Endothelial cell (in vitro differentiated cells): ENCODE measurements at places on chromosomes 16 and 17.
A peak's percentile ranks its signal among the peaks of the same experiment; 100 is the strongest.

- DNase-seq = no peak
These were observed 9.0 kb upstream of the TBC1D3B start for GRCh38 chr17:36185416-36185815.

DNA sequence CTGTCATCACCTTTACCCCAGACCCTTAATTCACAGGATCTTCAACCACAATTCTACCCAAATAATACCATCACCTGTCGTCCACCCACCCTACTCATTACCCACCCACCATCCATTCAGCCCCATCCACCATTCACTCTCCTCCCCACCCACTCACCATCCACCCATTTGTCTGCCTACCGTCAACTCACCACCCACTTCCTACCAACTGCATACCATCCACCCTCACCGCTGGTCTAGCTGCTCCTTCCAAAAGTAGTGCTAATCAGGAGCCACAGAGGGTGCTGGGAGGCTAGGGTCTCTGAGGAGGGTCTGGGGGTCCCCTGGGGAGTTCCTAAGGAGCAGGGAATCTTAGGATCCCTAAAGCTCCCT, 12.0 kb upstream of the IGFBP4 start:
- DNase-seq = no peak

DNA sequence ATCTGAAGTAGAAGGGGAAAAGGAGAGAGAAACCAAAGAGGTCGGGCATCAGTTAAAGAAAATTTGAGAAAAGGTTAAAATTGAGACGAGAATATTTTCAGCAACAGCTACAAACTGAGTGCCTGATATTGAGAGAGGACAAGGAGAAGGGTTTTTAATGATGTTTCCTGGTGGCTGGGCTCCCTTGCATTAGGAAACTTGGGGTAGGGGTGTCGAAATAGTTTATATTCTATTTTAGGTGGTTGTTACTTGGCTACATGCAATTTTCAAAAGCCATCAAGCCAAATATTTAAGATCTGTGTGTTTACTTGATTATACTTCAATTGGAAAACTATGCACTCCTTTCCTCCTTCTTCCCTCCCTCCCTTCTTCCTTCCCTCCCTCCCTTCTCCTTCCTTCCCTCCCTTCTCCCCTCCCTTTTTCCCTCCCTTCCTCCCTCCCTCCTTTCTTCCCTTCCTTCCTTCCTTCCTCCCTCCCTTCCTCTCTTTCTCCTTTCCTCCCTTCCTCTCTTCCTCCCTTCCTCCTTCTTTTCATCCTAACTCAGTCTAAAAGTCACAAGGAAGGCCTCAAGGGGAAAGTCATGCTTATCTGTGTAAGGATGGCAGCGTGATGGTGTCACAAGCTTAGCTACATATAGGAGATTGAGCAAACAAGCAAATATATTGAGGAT, 1.8 kb upstream of the APOH start:
- no peak for DNase-seq

GRCh38 chr17:1289695-1290094, 10.2 kb downstream of the TRARG1 start:
- no peak for DNase-seq

GRCh38 chr16:53692146-53692545, 11.5 kb downstream of the RPGRIP1L start:
- DNase-seq = peak; percentile 30

DNA sequence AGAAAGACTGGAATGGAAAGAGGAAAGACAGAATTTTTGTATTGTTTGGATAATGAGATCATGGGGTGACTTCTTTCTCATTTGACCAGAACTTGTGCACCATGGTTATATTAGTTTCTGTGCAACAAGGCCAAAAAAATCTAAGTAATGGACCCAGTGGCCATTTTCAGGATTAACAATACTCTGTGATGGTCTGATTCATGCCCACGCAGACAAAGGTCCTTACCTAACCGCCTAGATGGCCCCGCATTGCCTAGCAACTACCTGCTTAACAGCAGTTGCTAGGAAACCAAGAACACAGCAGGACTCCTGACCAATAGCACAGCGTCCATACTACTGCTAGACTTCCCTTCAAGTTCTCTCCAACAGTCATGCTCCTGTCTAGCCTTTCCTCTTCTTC, 22.4 kb downstream of the MIS12 start:
- no peak for DNase-seq

- DNase-seq = no peak
These were observed 2.4 kb upstream of the C16orf54 start for GRCh38 chr16:29747947-29748759.

- DNase-seq = no peak
These were observed 45.0 kb upstream of the ARHGAP44 start for GRCh38 chr17:12744298-12744697.

- DNase-seq = no peak
These were observed 67.7 kb downstream of the NDEL1 start for GRCh38 chr17:8503368-8503767.

GRCh38 chr16:48608871-48609651, 919 bp downstream of the N4BP1 start:
- no peak for DNase-seq

DNA sequence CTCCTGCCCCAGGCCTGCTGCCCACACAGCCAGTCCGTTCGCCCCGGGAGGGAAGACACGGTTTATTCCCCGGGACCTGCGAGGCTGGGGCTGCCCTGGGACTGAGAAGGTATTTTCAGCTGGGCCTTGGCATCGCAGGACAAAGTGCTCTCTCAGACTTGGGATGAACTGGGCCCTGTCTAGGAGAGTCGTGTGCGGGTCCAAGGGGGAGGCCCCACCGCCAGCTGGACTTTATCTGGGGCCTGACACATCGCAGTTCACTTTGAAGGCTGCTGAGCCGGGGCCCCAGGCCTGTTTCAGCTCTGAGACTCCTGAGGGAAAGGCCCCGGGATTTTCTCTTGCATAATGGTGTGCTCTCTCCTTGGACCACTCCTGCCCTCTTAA, 6.8 kb downstream of the CRISPLD2 start:
- no peak for DNase-seq

DNA sequence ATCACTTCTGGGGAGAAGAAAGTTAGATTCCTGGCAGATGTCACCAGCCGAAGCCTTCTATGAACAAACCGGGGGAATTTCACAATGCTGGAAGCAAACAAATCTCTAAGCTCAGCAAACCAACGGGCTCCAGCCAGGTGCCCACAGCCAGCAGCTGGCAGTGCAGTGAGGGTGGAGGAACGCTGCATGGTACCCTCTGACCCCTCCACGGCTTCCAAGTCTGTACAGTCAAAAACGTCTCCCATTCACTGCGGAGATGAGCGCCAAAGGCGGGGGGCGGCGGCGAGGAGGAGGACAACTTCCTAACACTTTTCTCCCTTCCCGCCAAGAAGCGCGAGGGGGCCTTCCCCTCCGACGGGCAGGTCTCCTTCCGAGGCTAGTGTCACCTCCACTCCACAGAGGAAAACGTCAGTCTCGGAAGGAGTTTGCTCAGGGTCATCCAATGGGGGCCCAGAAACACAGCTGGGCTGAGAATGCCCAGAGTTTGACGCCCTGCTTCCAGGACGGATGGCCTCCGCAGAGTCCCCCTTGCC, 924 bp downstream of the ZNF598 start:
- no peak for DNase-seq

DNA sequence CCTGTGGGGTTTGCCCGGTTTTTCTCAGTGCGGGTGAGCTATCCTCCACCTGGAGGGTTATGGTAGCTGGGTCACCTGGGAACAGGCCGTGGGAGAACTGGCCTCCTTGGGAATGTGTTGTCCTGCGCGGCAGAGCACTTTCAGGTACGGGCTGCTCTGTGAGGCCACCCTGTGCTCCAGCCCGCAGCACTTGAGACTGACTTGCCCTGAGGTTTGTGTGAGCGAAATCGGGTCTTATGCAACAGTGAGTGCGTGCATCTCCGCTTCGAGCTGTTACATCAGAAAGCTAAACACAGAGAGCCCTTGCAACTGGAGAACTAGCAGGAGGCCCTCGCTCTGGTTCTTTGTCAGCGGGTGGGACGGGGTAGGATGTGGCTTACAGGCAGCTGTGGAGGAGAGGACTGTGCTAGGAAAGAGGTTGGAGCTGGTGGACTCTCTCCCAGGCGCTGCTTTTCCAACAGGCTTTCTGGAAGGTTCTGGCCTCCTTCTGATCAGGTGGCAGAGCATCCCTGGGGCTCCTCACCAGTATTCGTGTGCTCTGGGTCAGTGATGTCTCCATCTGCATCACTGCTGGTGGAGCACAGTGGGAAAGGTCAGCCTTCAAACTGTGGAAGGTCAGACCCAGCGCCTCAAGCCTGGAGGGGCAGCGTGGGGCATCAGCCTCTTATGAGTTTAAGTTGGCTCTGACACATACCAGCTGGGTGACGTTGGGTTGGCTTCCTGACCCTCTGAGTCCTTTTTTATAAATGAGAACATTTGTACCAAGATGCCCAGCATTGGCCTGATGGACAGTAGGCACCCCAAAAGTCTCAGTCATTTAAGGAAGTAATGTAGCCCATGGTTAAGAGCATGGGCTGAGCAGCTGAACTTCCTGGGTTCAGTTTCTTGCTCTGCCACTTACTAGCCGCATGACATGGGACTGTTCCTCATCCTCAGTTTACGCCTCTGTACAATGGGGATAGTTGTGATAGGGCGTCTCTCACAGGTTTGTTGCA, 76.3 kb downstream of the KSR1 start:
- DNase-seq = no peak

GRCh38 chr16:67842509-67843342, 606 bp downstream of the THAP11 start:
- DNase-seq = peak; percentile 59

GRCh38 chr17:62822080-62822904, 14.2 kb upstream of the MARCHF10 start:
- DNase-seq = no peak

DNA sequence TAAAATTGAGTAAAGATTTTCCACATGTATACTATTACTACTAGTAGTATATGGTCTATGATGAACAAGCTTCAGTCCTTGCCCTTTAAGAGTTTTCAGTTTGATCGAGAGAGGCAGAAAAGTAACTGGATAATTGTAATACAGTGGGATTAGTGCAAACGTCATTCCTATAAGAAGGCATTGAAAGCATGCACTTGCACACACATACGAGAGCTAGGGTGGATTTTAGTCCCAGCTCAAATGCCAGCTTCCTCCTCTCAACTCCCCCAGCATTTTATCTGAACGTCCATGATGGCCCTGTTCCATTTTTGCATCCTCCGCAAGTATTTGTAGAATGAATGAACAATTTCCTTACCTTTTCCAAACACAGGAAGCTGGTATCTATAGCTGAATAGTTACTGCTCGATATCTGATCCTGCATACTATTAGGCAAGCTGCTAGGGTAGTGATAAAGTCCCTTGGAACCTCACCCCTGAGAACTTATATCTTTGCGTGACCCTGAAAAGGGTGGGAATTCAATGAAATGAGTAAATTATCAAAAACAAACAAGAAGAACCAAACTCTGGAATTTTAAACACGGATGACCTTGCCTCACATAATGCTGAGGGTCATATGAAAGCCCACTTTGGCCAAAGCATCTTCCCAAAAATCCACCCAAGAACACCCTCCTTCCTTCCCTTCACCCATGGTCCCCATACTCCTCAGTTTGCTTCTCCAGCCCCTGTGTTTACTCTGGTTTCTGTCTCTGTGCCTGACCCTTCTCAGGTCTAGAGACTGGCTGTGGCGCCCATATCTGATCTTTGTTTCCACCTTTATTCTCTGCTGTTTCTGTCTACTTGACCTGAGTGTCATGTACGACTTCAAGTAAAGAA, 60.5 kb downstream of the TMEM100 start:
- no peak for DNase-seq

- DNase-seq = no peak
These were observed 2.9 kb downstream of the ZNF750 start for GRCh38 chr17:82836823-82837357.

- DNase-seq = peak; percentile 44
These were observed 2.2 kb upstream of the CHD3 start for GRCh38 chr17:7886227-7887037.

DNA sequence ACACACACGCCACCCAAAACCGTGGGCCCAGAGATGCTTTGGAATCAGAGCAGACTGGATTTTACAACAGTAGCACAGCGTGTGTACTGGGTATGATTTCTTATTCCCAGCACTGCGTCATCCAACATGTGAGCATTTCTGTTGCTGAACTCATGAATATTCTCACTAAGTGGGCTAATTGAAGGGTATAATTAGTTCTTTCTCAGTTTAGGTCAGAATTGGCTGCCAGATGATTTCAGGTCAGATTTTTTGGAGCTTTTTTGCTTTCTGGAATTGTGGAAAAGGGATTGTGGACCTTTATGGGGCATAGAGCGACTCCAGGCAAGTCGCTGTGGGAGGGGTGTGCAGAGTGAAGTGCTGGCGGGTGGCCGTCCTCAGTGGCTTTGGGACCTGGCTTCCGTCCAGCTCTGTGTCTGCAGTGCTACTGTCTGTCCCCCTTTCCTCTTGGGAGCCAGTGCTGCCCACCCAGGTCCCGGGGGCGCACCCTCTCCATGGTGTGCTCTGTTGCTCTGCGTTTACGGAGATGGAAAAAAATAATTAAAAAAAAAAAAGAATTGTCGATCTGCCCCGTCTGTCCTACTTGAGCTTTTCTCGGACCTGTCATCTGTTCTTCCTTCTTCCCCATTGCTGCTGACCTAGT, 25.0 kb downstream of the FOXK2 start:
- DNase-seq = no peak

- no peak for DNase-seq
These were observed 2.4 kb downstream of the RAP1GAP2 start for GRCh38 chr17:2798678-2799077.

GRCh38 chr17:58875261-58875660, 119.6 kb downstream of the PPM1E start:
- DNase-seq = no peak

DNA sequence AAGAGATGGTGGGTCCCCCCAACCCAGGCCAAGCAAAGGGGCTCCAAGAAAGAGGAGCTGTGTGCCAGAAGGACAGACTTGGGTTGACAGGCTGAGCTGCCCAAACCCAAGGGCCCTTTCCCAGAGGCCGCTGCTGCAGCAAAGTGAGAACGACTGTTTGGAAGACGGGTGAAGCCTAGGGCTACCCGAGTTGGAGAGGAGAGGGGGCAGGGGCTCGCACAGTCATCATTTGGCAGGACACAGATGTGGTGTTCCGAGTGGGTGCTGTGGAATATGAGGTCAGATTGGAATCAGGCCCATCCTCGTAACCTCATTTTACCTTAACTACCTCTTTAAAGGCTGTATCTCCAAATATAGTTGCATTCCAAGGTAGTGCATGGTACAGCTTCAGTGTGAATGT, 5.3 kb upstream of the MFAP4 start:
- DNase-seq = no peak

DNA sequence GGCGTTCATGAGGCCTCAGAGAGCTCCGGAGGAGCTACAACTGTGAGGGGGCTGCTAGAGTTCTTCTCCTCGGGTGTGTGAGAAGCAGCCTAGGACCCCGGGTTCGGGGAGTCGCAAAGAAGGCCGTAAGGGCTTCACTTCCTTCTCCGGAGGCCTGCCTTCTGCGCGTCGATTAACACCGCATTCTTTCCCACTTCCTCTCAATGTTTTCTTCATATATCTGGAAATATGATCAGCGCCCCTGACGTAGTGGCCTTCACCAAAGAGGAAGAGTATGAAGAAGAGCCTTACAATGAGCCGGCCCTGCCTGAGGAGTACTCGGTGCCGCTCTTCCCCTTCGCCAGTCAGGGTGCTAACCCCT, 449 bp downstream of the SMCR8 start:
- no peak for DNase-seq

- no peak for DNase-seq
These were observed 8.8 kb upstream of the MPRIP start for GRCh38 chr17:17033466-17033865.

GRCh38 chr16:64696866-64697265, 425.0 kb downstream of the CDH11 start:
- no peak for DNase-seq
